ENCODE measurements at places on chromosomes 12 and 14.

- no peak for DNase-seq
Observed at GRCh38 chr12:57429473-57430111, 1.3 kb downstream of the R3HDM2 start.

- no peak for DNase-seq
Observed at GRCh38 chr14:95123891-95124579, 33.3 kb downstream of the DICER1 start.

GRCh38 chr14:51926449-51926848 lies 62.9 kb upstream of the RTRAF start:
- DNase-seq: no peak

GRCh38 chr14:104598039-104598909 lies 6.3 kb downstream of the TMEM179 start:
- no peak for DNase-seq

- DNase-seq: no peak
Observed at GRCh38 chr12:113512568-113512967, 40.9 kb upstream of the LHX5 start.

GRCh38 chr12:57234571-57235016 lies 5.1 kb downstream of the SHMT2 start:
- no peak for DNase-seq

DNA sequence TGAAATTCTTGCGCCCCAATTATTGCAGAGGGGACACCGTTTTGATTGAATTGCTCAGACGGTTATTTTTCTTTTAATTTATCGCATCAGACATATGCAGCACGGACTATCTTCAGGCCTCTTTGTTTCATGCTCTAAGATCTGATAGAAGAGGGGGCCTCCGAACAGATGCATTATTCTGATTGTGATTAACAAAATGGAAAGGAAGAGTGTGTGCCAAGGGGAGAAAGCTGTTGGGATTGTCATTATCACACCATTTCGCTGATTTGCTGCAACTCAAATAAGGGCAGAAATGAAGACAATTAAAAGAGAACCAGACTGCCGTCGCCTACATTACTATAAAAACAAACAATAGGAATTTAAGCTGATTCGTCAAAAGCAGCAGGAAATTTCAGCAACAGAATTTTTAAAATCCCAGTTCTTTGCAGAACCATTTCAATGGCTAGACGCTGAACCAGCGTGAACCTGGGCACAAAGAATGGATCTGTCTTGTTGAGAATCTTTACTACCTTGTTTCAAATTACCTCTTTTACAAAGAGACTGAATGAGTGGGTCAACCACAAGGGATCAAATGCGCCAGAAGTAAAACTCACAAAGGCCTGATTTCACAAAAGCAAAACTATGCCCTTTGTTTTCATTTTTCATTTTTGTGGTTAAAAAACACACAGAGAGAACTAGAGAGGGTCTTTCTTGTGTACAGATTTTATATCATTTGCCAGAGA lies 30.6 kb downstream of the TMEM132D start:
- no peak for DNase-seq

GRCh38 chr14:53783256-53783655 lies 173.4 kb downstream of the BMP4 start:
- DNase-seq: no peak
